Activated CD4-positive, alpha-beta T cell treated with anti-CD3 and anti-CD28 coated beads, Interleukin-2, amount 50 U/mL, for 24 hours (primary cell): ENCODE measurements at places on chromosomes 4 and X.

DNA sequence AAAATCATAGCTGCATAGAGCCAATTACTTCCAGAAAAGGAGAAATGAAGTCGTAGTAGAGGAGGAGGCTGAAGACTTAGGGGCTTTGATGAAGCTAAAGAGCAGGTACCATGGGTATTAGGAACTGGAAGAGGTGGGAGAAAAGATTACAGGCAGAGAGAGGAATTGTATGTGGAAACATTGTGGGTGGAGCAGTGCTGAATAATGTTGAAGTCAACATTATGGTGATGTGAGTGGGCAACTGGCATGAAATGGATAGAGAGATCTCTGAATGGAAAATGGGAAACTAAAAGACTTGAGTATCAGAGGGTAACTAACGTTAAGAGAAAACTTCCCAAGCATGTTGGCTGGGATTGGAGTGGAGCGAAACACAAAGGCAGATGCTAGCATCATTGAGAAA, 92.5 kb downstream of the AREG start:
- no peak for DNase-seq

DNA sequence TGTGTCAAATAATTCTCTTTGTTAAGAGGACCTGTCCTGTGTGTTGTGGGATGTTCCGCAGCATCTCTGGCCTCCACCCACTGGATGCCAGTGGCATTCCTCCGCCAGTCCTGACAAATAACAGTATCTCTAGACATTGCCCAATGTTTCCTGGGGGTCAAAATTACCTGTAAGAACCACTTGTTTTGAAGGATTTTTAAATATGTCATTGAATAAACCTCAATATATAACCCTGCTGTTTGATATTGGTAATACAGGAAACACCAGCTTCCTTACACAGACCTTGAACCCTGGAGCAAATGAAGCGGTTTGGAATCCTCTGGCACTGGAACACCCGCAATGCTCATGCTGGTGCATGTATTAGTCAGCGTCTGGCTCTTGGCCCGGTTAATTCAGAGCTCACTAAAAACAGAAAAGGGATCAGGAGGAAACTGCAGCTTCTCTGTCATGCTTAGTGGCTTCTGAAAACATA, 101.3 kb downstream of the TBL1X start:
- no peak for DNase-seq

DNA sequence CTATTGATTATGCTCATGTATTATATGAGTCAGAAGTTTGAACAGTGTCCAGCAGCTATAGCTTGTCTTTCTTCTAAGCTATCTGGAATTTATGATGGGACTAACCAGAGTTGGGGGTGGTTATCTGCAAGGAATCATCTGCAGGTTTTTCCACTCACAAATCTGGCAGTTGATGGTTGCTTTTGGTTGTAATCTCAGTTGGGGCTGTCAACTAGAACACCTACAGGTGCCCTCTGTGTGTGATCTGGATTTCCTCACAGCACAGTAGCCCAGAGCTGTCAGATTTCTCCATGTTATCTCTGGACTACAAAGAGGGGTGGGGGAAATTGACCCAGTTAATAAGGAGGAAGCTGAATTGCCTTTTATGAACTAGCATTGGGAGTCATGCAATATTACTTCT, 51.4 kb upstream of the MAP9 start:
- DNase-seq: no peak

DNA sequence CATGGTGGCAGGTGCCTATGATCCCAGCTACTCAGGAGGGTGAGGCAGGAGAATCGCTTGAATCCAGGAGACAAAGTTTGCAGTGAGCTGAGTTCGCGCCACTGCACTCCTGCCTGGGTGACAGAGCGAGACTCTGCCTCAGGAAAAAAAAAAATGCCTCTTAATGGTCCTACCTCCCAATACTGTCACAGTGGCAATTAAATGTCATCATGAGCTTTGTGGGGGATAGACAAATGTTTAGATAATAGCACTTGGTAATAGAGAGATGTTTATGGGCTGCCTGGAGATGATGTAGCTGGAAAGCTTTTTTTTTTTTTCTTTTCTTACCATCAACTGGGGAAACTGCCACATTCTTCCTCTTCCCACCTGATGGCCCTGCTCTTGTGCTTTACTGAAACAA, 33.0 kb downstream of the GRK4 start:
- no peak for DNase-seq

- DNase-seq: no peak
Observed at GRCh38 chrX:15564981-15565579, 35.7 kb downstream of the ACE2 start.

DNA sequence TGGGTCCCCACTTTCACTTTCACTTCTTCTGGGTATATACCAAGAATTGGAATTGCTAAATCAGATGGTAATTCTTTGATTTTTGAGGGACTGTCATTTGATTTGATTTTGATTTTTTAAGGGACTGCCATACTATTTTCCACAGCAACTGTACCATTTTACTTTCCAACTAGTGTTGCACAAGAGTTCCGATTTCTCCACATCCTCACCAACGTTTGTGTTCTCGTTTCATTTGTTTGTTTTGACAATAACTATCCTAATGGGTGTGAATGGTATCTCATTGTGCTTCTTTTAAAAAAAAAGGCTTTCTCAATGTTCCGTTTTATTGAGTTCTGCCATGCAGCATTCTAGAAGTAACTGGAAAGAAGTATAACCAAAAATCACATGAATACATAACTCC, 62.6 kb downstream of the C4orf46 start:
- no peak for DNase-seq

GRCh38 chrX:150767475-150768131, 74.4 kb downstream of the MTMR1 start:
- no peak for DNase-seq

- no peak for DNase-seq
Observed at GRCh38 chr4:188246488-188246887, 107.2 kb downstream of the TRIML1 start.

GRCh38 chr4:181807771-181808170, 435.4 kb upstream of the TENM3 start:
- DNase-seq: no peak
